ENCODE measurements at places on chromosomes 1 and 21.

DNA sequence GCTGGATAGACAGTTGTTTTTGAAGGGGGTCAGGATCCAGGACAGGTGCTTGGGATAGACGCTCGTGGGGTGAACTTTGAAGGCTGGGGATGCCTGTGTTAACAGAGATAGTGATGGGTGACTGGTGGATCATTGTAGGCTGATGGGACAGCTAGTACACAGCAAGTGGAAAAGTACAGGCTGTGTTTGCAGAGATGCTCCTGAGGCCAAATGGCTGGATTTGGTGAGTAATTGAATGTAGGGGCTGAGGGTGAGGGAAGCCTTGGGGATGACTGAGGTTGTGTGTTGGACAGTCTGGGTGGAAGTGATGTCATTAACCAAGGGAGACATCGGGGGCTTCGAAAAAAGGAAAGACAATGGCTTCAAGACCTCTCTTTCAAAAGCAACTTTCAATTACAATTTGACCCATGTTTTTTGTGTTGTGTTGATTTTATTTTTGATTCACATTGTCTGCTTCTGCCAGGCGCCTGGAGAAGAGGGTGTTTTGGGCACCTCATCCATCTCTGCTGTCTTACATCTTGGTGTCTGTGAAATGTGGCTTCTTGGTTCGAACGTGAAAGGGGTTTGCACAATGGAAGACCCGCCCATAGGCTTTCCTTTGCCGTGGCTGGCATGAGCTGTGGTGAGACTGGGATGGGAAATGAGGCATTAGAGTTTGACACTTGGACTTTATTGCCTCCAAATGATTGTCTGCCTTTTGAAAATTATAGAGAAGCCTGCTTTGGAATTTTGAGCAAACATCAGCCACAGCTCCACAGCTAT lies 147.5 kb downstream of the FOXD2 start:
- no peak for DNase-seq

- DNase-seq: no peak
Measured at GRCh38 chr1:36417931-36418330, 20.2 kb upstream of the LSM10 start.

DNA sequence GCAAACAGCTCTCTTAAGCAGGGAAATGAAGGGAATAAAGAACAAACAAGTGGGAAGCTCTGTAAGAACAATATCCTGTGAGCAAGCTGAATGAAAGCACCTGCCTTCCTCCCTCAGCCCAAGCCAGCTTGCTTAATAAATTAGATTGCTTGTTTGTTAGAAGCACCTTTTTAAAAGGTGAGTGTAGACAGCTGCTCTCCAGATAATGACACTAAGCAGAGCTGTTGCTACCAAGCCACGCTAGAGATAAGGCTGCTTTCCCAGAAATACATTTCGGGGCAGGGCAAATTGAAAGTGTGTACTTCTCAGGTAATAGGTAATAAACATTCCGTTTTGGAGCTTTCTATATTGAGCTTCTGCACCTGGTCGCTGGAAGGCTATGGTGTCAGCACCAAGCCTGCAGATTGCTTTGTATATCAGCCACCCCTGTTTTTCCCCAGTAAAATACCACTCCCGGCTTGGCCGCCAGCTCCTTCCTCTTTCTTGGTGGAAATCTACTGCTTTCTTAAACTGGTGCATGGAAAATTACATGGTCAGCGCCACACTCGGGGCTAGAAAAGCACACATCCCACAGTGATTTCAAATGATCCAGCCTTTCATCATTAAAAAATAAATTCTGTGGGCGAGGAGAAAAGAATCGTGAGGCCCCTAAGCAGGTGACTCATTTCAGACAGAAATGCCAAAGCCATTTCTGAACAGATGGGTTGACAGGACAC lies 151.3 kb downstream of the ETS2 start:
- DNase-seq: peak; percentile 36

GRCh38 chr1:243917863-243918565 lies 68.0 kb upstream of the AKT3 start:
- no peak for DNase-seq

- no peak for DNase-seq
Measured at GRCh38 chr1:211495584-211495983, 3.6 kb upstream of the RD3 start.

- DNase-seq: no peak
Measured at GRCh38 chr1:87812871-87813577, 484.3 kb downstream of the LMO4 start.

GRCh38 chr1:26838474-26839338 lies 12.2 kb downstream of the ZDHHC18 start:
- DNase-seq: no peak

- DNase-seq: no peak
Measured at GRCh38 chr1:36199934-36200741, 24.1 kb upstream of the THRAP3 start.

GRCh38 chr1:47483651-47484050 lies 45.8 kb downstream of the FOXD2 start:
- DNase-seq: no peak

- peak; percentile 11 for DNase-seq
Measured at GRCh38 chr1:204213668-204214662, at the start of gene GOLT1A. TSS of gene GOLT1A (minus strand) at chr1:204213988. CDS start at chr1:204213906, 82 bp downstream.

GRCh38 chr1:47771751-47772150 lies 225.4 kb downstream of the TRABD2B start:
- DNase-seq: no peak

DNA sequence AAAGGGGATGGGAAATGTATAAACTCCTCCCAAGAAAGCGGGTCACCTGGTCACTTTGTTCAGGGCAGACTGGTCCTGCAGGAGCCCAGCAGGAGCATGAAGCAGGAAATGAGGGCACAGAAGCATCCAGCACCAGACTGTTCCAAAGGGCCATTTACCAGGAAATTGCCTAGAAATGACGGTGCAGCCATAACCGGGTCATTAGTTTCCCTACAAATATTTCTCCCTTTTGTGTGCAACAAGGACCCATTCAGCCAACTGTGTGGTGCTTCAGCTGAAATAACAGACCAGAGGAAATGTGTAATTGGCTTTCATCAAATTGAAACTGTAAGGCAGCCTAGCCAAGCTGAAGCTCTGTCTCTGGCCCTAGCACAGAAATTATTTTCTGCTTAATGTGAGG lies 7.6 kb upstream of the CTTNBP2NL start:
- peak; percentile 32 for DNase-seq

- DNase-seq: peak; percentile 6
Measured at GRCh38 chr1:93522721-93523120, 74.8 kb downstream of the FNBP1L start.
